Hematopoietic multipotent progenitor cell (in vitro differentiated cells): ENCODE measurements at places on chromosomes 2 and 18.

DNA sequence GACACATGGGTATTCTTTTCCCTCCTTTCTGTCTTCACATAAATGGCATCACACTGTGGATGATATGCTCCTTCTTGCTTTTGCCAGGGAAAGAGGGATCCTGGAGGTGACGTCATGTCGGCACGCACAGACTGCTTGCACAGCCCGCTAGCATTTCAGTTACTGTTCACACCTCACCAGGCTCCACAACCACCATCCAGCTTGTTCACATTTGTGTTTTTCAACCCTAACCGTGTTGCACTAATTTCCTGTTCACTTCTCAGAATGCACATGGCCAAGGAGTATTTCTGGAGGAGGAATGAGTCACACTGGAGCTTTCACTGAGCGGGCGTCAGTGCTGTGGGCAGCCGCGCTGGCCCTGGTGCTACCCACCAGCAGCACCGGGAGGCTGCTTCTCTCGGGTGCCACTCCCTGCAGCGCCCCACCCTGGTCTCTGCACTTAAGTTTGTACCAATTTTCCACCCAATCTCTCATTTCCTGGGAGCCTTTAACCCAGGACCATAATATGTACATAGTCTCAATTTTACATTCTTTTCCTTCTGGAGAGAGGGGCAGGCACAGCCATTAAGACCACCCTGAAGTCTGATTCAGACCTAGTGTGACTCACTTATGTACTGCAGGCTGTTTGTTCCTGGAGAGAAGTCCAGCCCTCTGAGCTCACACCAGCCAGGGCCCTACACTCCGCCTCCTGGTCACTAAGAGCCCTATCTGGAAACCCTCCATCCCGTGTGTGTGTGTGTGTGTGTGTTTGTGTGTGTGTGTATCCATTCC is 65.1 kb downstream of the MBP start:
- peak; percentile 82 for DNase-seq

DNA sequence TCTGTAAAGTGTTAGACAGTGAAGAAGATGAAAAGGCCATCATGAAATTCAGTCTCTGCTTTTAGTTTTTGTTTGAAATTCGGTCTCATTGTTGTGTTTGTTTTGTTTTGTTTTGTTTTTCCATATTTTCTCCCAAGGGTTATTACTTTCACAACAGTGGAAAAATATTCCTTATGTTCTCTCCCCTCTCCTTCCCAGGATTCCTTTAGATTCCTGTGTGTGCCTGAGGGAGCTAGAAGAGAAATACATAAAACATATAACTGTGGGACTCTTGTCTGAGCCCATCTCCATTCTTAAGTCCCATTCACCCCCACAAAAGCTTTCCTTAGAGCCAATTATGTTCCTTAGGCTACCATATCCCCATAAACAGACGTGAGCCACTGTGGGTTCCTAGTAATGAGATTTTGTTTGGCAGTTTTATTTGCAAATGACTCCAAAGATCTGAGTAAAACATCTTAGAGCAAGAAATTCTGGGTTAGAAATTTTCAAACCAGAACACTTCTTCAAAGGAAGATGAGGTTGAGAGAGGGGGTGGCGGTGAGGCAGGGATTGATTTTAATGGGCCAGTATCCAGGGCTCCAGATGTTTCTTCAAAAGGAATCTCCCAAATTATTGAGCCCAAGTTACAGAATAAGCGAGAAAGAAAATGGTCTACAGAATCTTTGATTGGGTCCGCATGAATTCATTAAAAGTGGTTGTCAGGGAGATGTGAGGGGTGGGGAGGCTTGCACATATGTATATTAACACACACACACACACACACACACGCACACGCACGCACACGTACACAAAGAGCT is 157.8 kb upstream of the TNP1 start:
- DNase-seq = no peak

- no peak for DNase-seq
These were observed 65.2 kb downstream of the ZEB2 start for GRCh38 chr2:144454466-144455287.

DNA sequence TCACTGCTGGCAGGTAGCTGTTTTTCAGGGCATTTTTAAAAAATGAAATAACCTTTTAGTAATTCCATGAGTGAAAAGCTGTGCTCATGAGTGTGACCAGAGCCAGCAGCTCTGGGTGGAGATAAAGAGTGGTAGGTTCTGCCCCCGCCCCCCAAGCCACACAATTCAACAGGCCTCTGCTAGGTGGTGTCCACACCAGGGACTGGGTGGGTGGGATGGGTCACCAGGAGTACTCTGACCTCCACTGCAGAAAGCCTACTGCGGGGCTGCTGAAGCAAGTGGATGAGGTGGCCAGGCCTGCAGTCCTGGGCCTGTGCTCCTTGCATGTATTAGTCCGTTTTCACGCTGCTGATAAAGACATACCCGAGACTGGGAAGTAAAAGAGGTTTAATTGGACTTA is 15.3 kb downstream of the PARD6G start:
- DNase-seq = no peak

GRCh38 chr2:232327105-232328031 is 51.2 kb upstream of the ALPP start:
- peak; percentile 54 for DNase-seq

GRCh38 chr18:199214-199613 is 40.9 kb downstream of the USP14 start:
- DNase-seq = no peak

- DNase-seq = no peak
These were observed 51.8 kb upstream of the EPC2 start for GRCh38 chr2:148592791-148593190.

GRCh38 chr2:148526509-148527346 is 117.8 kb upstream of the EPC2 start:
- no peak for DNase-seq

- DNase-seq = no peak
These were observed 55.1 kb downstream of the ATP8B1 start for GRCh38 chr18:57747809-57748680.

GRCh38 chr2:55775828-55776227 is 82.2 kb upstream of the PNPT1 start:
- no peak for DNase-seq

GRCh38 chr2:185628985-185629384 is 109.6 kb upstream of the FSIP2 start:
- no peak for DNase-seq

- no peak for DNase-seq
These were observed 55.8 kb downstream of the MYOM1 start for GRCh38 chr18:3163968-3164367.

DNA sequence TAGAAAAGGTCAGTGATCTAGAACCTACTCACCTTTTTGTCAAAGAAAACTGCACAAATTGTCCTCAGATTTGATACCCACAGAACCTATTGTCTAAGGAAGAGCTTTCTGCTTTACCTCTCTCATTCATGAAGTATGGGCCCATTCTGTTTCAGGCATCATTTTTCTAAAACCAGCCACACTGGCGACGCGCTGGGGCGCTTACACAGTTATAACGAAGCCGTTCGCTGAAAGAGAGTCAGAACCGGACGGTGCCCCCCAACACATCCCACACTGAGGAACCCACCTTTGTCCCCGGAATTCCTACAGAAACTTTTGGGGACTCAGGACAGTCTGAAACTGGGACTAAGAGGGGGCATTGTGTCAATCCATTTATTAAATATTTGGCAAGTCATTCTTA is 206.3 kb upstream of the HAAO start:
- DNase-seq = no peak
